Fibroblast of mammary gland (primary cell): ENCODE measurements at places on chromosomes 7 and 10.

GRCh38 chr10:117609095-117609795 lies 66.7 kb downstream of the EMX2 start:
- peak; percentile 88 for DNase-seq

GRCh38 chr7:141679014-141679413 lies 23.0 kb downstream of the DENND11 start:
- no peak for DNase-seq

- no peak for DNase-seq
Measured at GRCh38 chr7:134444198-134444960, 14.5 kb downstream of the AKR1B1 start.

- DNase-seq: peak; percentile 35
Measured at GRCh38 chr7:14000247-14000646, 10.8 kb upstream of the ETV1 start.

GRCh38 chr7:139762886-139763285 lies 14.9 kb downstream of the HIPK2 start:
- DNase-seq: peak; percentile 70

GRCh38 chr10:114714281-114714741 lies 56.2 kb upstream of the ABLIM1 start:
- DNase-seq: peak; percentile 89

DNA sequence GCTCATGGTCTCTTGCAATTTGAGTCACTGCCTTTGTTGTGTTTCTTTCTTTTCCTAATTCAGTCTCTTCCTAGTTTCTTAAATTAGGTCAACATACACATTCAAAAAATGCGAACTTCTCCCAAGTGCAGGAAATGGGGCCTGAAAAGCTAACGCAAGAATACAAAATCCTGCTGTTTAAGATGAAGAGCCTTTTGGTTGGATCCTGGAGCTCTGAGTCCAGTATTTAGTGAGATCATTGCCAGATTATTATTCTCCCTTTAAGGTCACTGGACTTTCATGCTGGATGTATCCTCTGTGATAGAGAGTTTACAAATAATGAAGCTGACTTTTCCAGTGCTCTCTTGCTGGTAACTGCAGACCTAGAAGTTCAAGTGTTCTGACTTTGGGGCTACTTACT lies 401.9 kb upstream of the MKI67 start:
- DNase-seq: no peak

DNA sequence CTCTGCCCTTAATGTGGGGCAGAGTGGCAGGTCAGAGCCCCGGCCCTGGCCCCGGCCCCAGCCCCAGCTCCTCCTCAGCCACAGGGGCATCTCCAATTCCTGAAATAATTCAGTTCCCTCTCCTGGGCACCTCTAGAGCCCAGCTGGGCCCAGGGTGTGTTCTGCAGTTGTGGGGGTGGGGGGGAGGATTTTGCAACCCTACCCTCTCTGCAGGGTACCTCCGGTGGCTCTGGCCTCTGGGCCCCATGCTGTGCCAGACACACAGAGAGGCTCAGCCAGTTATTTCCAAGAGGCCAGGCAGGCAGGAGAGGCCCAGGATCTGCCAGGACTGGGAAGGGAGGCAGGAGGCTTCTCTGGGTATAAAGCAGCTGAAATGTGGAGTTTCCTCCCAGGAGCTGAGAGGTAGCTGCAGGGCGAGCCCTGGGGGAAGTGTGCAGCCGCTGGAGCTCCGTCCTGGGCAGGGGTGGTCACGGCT lies 47.9 kb downstream of the PWWP2B start:
- no peak for DNase-seq

- no peak for DNase-seq
Measured at GRCh38 chr10:104103956-104104355, 18.0 kb upstream of the SFR1 start.

DNA sequence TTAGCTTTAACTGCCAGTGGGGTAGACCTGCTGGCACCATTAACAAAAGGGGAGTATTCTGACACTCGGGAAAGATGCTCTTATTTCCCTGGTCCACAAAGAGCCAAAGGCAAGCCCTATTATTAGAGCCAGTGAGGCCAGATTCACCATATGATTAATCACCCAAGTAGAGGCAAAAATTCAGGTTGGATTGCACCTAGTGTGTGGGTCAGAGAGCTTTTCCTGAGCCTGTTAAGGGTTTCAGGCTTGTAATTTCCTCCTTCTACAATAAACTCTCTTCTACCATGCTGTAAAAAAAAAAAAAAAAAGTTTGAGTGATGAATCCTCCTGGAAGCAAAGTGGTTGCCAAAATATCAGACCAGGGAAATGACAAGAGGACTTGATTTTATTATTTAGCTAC lies 163.5 kb downstream of the MBL2 start:
- DNase-seq: no peak

DNA sequence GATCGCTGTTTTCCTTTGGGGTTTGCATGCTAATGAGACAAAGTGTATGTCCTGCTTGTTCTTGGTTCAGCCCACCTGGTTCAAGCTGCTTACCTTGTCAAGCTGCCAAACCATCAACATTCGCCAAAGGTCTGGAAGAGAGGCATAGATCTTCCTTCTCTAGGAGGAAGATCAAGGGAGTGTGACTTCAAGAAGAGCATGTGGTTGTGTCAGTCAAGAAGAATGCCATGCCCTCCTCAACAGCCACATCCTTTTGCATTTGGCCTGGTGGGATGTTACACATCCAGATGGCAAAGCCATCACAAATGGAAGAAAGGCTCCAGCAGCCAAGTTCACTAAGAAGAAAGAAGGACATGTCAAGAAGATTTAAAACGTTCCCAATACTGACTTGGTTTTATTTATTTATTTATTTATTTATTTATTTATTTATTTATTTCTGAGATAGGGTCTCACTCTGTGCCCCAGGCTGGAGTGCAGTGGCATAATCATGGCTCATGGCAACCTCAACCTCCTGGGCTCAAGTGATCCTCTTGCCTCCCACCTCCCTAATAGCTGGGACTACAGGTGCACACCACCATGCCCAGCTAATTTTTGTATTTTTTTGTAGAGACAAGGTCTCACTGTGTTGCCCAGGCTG lies 5.1 kb upstream of the PIP4K2A start:
- no peak for DNase-seq

GRCh38 chr10:16777473-16778370 lies 39.5 kb downstream of the RSU1 start:
- DNase-seq: peak; percentile 72

DNA sequence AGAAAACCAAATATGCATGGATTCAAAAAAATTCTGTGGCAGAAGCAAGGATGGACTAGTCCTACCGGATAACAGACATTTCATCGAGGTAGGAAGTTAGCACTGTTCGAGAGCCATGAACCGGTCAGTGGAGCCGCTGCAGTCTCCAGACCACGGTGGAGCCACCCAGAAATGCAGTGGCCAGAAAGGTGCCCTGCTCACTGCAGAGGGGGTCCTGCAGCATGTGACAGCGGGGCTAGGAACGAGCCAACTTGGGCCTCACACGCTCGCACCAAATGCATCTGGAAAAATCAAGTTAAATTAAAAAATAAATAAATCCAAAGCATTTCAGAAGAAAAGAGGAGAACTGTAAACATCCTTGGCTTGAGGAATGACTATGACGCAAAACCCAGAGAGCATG lies 13.1 kb upstream of the CFAP46 start:
- DNase-seq: no peak
